Left renal cortex interstitium (tissue), 4 donors: ENCODE measurements at places on chromosomes 16 and 17.

- no peak for DNase-seq
Measured at GRCh38 chr17:43338886-43339516, 59.8 kb upstream of the ARL4D start.

GRCh38 chr17:70879401-70879800, 710.1 kb downstream of the KCNJ2 start:
- DNase-seq, result no peak

DNA sequence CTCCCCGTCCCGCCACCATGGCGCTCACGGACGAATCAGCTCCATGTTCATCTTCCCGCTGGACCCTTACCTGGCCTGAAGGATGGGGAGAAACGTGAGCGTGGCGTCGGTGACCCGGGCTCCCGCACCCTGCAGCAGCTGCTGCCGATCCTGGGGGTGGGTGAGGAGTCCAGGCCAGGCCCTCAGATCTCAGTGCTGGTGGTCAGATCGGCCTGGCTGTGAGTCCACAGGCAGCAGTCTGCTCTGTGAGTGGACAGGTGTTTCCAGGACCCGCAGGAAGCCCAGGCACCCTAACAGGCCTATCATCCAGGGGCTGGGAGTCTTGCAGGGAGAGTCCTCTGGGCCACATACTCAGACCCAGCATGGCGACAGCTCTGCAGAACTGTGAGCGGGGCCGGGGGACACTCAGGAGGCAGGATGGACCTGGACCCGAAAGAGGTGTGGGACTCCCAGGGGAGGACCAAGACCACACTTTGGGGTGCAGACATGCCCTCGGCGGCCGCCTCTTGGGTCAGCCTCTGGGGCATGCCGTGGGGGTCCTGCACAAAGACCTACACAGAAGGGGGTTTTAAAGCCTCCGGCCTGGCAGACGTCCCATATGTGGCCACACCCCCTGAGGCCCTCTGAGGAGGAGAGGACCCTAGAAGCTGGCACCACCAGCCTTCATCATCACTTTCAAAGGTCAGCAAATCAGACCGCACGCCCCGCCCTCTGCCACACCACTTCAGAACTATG, 27.2 kb upstream of the ZNF469 start:
- no peak for DNase-seq

DNA sequence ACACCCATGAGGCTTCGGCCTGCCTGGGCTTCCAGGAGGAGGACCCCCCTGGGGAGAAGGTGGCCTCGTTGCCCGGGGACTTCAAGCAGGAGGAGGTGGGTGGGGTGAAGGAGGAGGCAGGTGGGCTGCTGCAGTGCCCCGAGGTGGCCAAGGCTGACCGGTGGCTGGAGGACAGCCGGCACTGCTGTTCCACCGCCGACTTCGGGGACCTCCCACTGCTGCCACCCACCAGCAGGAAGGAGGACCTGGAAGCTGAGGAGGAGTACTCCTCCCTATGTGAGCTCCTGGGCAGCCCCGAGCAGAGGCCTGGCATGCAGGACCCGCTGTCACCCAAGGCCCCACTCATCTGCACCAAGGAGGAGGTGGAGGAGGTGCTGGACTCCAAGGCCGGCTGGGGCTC, 41.5 kb downstream of the SREBF1 start:
- DNase-seq, result no peak

DNA sequence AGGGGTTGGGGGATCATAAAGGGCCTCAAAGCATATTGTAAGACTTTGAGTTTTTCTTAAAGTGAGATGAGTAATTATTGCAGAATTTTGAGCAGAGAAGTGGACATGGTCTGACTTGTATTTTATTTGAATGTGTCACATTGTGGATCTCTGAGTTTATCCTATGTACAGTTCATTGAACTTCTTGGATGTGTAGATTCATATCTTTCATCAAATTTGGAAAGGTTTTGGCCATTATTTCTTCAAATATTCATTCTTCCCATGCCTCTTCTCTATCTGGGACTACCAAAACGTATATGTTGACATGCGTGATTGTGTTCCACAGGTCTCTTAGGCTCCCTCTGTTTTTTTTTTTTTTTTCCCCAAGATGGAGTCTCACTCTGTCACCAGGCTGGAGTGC, 14.3 kb upstream of the DLX3 start:
- DNase-seq, result no peak

DNA sequence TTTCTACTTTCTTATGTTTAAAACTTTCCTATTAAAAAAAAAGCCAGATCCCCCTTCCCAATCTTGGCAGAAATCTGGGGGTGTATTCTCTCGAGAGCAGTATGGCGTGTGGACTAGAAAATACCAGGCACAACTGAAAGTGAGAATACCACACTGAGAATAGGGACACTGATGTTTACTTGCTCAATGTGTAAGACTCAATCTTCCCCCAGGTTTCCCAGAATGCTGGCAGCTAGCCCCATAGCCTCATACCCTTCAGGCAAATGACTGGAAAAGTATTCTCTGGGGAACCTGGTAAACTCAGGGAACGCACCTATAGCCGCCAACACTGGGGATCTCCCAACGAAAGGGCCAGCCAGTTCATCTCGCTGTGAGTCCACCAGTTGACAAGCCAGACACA, 15.3 kb downstream of the ZZEF1 start:
- no peak for DNase-seq

- no peak for DNase-seq
Measured at GRCh38 chr17:33370401-33370800, 77.3 kb upstream of the ASIC2 start.
